ENCODE measurements at places on chromosomes 7 and 10.
A peak's percentile ranks its signal among the peaks of the same experiment; 100 is the strongest.

GRCh38 chr10:92493362-92493761, 80.5 kb downstream of the IDE start:
- no peak for DNase-seq

DNA sequence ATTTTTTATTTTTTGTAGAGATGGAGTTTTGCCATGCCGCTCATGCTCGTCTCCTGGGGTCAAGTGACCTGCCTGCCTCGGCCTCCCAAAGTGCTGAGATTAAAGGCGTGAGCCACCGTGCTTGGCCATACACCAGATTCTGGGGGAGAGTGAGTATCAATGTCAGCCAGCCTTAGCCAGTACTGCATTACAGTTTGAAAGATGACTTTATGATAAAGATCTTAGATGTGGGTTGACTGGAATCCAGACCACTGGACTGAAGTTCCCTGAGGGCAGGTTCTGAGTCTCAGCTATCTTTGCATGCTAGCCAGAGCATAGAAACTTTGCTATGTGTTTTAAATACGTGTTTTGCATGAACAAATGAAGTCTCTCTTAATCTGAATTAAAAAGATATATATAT, 117.2 kb upstream of the EFCAB10 start:
- DNase-seq: no peak

DNA sequence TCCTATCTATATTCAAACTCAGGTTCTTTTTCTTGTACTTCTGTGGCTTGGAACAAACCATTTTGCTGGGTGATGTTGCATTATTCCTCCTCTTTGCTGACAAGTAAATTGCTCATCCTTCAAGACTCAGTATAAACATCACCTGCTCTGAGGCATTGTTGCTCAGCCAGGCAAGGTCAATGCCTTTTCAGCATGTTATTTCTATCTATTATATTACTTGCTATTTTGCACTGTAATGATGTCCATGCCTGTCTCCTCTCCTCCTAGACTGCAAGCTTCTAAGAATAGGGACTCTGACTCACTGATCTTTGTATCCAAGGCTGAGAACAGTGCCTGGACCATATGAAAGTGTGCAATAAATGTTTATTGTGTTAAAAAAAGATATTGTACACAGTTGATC, 293.8 kb downstream of the RNLS start:
- no peak for DNase-seq

DNA sequence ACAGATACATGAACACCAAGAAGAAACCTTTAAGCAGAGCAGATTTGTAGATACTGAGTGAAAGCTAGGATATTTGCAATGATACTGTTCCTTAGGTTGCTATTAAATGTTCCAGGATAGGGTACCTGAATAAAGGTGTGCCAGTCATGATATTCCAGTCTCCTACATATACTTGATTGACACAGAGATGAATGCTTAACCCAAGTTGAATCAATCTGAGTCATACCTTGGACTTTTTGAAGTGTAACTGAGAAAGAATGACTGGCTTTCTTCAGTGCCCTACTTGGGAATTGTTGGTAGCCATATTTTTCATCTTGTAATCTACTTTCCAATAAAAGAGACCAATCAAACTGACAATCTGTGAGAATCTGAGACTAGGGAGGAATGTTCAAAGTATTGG, 805.7 kb upstream of the GHITM start:
- no peak for DNase-seq

GRCh38 chr7:76302347-76303201, at the start of gene HSPB1:
Gene HSPB1 (plus strand): TSS chr7:76302673. CDS start chr7:76302713, 40 bp downstream.
- peak; percentile 81 for DNase-seq

DNA sequence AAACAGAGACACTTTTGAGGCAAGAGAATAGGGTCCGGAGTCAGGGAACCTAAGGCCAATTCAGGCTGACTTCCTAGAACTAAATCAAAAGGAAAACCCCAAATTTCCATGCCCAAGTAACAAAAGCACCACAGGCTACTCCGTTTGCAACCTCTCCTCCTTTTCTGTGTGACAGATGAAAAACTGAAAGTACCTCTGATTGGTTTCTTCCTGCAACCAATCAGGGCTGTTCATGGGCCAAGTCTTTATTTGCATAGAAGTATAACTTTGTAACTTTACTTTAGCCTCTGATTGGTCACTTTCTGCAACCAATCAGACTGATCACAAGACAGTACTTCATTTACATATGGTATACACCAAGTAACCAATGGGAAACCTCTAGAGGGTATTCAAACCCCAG, 239.9 kb upstream of the KCND2 start:
- DNase-seq: no peak

GRCh38 chr7:113945018-113945938, 26.5 kb upstream of the PPP1R3A start:
- no peak for DNase-seq

DNA sequence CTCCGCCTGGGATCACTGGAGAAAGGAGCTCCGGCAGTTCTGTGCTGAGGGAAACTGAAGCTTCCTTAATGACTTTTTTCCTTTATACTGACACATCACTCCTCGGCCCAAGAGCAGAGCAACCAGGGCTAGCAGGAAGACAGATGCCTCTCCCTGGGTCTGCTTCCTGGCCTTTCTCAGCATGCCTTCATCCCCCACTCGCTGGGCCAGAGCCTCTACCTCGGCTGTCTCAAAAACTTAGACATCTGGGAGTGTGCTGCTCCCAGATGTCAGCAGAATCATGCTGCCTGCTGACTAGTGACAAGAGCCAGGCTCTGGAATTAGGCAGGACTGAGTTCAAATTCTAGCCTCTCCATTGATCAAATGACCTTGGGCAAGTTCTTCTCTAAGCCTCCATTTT, 24.4 kb upstream of the LRRC4 start:
- no peak for DNase-seq

DNA sequence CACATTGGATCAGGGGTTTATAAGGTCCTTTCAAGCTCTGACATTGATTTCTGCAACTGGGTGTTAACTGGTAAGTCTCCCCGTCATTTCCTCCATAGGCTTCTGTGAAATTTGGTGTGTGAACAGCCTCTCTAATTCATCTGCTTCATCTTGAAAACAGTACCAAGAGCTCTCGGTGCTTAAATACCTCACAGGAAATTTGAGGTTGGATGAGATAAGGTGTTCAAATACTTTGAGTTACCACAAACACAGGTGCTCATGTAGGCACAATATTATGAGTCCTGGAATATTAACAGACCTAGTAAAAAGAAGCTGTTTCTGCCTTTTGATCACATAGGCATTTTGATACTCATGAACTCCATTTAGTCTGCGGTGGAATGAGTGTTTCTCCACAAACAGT, 85.2 kb downstream of the RTKN2 start:
- DNase-seq: no peak

DNA sequence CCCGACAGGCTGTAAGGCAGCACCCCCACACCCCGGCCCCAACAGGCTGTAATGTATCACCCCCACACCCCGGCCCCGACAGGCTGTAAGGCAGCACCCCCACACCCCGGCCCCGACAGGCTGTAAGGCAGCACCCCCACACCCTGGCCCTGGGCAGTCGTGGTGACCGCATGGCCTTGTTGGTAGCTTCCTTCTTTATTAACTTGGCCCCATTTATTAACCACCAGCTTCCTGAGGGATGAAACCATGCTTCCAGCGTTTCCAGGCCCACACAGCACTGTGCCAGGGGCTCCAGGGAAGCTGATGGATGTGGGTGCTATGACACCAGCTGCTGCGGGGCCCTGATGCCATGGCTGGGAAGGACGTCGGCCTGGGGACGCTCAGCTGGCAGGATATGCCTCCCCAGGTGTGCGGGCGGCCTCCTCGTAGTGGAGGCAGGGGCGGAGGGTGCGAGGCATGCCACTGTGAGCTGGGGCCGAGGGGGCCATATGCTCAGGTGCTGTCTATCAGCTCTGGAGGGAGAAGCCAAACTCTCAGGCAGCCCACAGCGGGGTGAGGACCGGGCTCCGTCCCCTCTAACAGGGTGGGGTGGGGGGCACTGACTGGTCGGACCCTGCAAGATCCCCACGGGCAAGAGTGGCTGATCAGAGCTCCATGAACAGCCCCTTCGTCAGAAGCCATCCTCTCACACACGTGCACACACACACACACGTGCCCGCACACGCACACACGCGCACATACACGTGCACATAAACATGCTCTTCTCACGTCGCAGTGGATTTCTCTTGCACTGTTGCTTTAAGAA, 311.0 kb downstream of the PTPRN2 start:
- DNase-seq: no peak

DNA sequence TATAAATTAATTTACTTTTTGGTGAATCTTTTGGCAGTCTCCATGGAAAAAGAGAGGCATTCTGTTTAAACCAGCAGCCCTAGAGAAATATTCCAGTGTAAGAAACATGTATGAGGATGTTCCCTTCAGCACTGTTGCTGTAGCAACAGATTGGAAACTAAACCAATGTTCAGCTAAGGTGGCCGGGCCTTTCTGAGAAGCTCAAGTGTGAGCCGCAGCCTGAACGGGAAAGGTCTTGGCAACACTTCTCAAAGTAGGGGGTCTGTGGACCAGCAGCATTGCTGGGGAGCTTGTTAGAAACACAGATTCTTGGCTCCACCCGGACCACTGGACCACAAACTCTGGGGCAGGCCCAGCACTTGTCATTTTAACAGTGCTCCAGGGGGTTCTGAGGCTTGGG, 36.2 kb downstream of the RAMP3 start:
- DNase-seq: no peak

DNA sequence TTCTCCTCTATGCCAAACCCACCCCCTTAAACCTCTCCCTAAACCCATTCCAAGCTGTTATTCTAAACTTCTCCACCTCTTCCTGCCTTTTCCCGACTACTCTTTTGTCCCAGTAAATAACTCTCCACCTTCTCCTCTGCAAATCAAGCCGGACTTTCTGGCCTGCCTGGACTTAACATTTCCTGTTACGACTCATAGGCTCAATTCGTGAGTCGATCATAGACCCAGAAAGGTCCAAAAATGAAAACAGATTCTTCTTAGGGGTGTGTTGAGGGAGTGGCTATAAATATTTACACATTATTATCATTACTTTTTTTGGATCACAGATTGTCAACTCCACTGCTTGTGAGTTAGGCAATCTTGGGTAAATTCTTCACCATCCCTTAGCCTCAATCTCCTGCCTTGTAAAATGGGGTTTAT, 59.0 kb upstream of the HABP2 start:
- peak; percentile 55 for DNase-seq

- no peak for DNase-seq
Measured at GRCh38 chr7:82373926-82374635, 69.5 kb downstream of the CACNA2D1 start.

- no peak for DNase-seq
Measured at GRCh38 chr7:70565721-70566370, 566.1 kb upstream of the GALNT17 start.

DNA sequence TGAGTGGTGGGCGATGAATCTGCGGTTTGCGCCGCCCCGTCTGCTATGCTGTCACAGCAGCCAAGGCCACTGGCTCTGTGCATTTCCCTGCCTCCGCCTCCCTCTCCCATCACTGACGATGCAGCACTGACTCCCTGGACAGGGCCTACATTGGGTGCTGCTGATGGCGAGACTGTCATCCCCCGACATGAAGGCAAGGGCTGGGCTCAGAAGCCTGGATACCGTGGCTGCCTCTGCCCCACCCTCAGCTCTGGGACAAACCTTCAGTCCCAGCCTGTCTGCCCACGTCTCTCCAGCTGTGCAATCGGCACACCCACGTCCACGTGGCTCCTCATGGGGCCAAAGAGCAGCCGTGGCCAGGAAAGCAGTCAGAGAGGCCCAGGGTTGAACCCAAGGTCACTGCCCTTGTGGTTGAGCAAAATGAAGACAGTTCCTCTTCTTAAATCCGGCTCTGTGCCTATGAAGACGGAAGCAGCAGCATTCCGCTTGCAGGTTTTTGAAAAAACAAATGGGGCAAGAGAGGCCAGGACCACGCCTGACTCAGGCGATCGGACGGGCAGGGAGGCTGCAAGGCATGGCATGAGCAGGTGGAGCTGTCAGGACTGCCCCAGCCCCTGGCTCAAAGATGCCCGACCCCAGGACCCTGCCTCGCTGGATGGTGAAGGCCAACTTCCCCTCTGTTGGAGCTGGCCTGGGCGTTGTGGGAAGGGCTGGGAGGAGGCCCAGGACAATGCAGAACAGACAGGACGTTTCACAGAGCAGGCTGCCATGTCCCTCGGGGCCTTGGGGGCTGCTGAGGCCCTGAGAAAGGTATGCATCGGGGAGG, 517.5 kb downstream of the DNAJB6 start:
- no peak for DNase-seq

DNA sequence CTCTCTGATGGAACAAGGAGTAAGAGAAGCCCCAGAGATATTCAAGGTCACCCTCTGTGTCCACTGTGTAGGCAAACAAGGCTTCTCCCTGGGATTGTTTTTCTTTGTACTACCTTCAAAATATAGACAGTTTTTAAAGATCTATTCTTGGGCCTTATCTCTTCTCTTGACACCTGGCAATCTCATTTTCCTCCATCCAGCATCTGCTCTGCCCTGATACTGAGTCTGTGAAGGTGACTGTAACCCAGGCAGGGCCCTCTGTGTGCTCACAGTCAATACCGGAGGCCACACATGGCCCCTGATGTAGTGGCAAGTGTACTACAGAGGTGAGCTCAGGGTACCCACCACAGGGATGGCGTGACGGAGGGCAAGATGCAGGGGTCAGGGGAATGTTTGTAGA, 221.1 kb downstream of the SNX10 start:
- no peak for DNase-seq

- DNase-seq: no peak
Measured at GRCh38 chr7:96792115-96792514, 82.5 kb upstream of the SEM1 start.

GRCh38 chr7:106999023-106999422, 45.5 kb upstream of the PRKAR2B start:
- no peak for DNase-seq

- DNase-seq: no peak
Measured at GRCh38 chr10:30996481-30997005, 35.1 kb downstream of the ZNF438 start.

DNA sequence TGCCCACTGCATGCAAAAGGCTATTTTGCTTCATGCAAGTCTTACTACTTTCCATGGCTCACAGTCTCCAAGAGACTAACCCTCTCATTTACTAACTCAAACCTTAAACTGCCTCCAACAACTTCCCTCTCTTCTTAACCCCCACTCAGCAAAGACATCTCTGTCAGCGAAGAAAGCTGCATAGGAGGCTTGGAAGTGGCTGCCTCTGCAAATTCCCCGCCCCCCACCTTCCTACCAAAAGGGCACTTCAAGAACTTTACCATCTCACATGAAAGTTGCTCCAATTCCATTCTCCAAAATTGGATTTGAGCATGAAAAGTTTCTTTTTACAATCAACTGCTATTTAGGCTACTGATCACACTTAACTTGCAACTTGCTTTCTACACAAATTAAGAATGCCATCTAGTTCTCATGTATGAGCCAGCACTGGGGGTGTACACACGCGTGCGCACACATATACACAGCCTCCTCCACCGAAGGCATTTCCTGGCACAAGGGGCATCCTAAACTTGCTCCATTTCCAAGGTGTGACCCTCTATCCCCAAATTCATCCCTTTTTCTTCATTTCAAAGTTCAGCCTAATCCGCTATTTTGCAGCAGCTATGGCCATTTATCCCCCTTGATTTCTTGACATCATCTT, 1.8 kb downstream of the CCDC6 start:
- DNase-seq: no peak

GRCh38 chr7:76187272-76187671, 14.4 kb upstream of the SRRM3 start:
- DNase-seq: no peak
